ENCODE measurements at places on chromosomes 2 and 18. TPM values are rescaled to one million over a fixed set of nuclear protein-coding genes. Genes with fewer than 3 reads are reported as not detected.

The AKAIN1 gene
- total RNA-seq, result not detected

- DNase-seq, result peak; percentile 43
Observed at GRCh38 chr2:69755862-69756467, 14.0 kb downstream of the ANXA4 start.

DNA sequence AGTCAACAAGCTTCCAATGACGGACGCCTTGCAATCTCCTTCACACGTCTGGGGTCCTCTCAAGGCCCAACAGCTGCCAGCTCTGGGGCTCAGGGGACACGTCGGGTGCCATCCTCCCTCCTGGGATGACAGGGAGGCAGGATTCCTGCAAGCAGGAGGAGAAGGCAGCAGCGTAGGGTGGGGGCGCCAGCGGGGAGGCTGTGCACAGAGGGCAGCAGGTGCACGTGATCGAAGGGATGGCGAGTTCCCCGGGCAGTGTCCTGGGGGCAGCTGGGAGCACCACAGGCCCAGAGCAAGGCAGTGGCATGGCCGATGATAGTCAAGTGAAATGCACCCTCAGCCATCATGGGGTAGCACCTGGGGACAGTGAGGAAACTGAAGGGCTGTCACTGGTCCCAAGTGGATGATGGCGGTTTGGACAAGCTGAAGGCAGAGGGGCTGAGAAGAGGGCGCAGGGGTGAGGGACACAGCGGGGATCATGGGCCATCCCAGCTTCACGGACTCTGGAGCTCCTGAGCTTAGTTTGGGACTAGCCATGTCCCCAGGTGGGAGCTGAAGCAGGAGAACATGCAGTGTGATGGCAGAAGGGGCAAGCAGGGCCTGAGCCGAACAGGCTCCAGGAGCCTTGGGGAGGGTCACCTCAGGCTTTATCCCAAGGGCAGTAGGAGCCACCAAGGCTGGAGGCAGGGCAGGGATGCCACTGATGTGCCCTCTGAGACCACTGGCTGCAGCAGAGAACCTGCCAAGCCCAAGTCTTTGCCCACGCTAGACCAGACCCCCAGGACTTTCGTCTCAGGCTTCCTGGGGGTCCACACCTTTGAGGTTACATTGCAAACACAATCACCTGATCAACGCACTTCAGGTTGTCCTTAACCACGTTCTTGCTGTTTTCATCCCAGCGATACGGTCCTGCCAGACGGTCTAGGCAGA lies 16.3 kb upstream of the SNED1 start:
- DNase-seq, result no peak

DNA sequence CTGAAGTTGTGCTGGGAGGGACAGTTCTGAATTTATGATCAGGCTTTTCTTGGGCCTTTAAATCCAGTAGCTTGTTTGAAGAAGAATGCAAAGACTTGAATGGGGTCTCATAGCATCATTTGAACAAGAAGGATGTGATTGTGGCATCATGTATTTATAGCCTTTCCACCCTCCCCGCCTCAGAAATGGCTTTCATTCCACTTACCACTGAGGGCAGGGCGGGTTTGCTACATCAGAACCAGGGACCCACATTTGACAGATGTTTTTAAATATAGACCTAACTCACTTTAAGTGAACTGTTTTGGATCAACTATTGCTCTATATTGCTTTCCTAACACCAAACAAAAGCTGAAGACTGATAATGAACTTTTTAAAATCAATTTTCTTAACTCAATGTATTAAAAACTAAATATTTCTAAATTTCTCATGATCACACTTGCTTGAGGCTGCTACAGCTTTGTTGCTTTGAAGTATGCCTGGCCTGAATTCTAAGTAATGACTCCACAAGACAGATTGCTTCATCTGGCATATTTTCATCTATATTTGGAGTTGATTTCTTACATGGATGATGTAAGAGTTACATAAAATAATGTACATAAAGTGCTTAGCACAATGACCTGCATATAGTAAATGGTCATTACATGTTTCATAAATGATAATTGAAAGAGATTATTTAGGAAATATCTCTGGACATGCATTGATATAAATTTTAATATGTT lies 1552.9 kb upstream of the SLC39A10 start:
- no peak for DNase-seq

DNA sequence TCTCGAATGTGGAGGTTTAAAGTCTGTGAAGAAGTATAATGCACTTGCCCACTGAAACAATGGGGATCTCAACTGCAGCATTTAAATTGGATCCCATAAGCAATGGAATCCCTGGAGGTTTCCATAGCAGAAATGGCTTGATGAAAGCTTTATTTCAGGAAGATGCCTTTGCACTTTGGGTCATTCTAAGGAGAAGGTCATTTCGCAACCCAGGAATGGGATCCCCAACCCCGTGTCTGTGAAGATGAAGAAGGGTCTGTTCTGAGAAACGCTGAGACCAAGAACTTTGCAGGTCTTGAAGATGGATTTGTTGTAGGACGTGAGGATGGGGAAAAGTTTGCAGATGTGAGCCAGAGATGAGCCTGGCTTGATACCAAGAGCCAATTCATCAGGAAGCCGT lies 1.8 kb upstream of the KCNG3 start:
- no peak for DNase-seq

DNA sequence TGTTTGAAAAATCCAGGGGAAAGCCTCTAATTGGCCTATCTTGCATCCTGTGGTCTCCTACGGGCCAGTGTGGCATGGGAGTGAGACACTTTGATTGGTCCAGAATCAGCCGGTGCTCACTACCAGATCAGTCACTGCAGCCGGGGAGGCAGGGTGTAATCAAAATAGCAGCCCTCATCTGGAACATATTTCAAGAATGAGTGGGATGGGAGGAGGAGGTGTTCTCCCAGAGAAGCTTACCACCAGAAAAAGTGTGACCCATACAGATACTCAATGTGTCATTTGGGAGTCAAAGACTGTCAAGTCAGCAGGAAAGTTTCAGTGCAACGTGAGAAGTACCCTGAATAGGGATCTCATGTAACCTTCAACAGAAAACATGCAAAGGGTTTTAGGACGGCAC lies 393.9 kb upstream of the SLC14A2 start:
- no peak for DNase-seq

The COL4A3 gene
- not detected for total RNA-seq

DNA sequence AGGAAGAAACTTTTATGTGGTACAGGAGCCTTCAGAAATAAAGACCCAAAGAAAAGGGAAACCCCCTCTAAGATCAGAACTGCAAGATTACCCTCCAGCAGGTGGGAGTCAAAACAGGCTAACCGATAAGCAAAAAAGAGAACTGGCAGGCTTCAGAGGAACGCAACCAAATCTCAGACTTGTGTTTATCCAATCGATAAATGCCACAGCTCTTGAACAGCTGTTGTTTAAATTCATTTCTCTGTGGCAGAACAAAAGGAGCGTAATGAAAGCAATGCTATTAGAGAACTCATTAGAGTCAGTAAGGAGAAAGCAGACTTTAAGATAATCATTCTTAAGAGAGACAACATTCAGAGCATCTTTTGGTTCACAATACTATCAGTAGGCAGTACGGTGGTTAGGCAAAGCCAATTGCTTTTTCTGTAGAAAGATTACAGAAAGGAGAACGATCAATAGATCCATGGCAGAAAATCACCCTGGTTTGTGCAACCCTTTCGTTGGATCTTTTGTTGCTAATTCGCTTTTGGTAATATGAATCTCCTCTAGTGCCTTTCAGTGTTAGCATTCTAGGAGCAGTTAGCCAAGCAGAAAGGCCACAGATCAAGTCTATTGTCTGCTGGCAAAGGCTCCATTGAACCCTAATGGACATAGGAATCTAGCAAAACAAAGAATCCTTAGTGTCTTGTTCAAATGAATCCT lies 476.4 kb upstream of the CHST9 start:
- DNase-seq, result no peak

The BMPR2 gene
- total RNA-seq, result 13.3 TPM

- DNase-seq, result no peak
Observed at GRCh38 chr2:230717600-230717999, 5.0 kb downstream of the CAB39 start.

DNA sequence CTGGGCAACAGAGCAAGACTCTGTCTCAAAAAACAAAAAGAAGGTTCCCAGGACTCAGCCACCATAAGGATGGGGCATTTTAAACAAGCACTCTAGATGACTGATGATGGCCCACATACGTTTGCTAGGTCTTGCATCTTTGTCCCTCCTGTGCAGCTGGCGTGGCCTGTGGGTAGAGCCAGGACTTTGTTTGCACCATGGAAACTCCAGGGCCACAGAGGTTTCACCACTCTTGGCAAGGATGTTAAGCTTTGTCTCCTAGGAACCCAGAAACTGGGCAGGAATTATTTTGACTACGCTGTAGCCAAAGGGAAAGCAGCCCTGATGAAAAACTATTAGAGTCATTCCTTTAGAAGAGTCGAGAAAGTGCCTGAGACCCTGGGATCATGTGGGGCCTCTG lies 75.3 kb upstream of the STPG4 start:
- peak; percentile 19 for DNase-seq

GRCh38 chr2:9779596-9780264 lies 63.5 kb upstream of the TAF1B start:
- no peak for DNase-seq

- no peak for DNase-seq
Observed at GRCh38 chr2:159154366-159154765, 132.1 kb downstream of the WDSUB1 start.

DNA sequence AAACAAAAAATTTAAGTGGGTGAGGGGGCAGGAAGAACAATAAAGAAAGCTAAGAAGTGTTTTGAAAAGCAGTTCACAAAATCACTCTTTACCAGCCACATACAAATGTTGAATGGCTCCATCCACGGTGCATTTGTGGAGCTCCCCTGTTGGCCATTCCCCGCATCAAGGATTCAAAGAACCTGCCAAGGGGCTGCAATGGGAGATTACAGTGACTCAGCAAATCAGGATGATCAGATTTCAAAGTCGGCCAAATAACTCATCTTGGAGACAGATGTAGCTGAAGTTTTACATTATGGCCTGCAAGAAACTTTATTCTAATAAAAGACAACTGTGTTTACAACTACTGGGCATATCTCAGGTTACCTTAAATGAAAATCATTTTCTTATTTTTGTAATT lies 26.9 kb downstream of the COL4A3 start:
- DNase-seq, result peak; percentile 24

DNA sequence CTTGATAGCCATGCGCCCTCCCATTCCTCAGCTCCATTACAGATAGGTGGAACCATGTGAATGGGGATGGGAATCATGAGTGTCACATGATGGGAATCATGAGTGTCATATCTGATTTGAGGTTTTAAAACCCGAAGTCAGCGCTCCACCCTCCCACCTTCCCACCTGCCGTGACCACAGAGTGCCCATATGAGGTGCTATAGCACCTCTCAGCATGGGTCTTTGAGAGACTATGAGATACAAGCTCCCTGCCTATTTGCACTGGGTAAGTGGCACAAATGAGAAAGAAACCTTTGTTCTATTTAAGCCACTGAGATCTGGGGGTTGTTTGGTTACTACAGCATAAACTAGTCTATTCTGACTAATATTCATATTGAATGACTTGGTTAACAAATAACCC lies 78.5 kb upstream of the PTPRM start:
- DNase-seq, result no peak

DNA sequence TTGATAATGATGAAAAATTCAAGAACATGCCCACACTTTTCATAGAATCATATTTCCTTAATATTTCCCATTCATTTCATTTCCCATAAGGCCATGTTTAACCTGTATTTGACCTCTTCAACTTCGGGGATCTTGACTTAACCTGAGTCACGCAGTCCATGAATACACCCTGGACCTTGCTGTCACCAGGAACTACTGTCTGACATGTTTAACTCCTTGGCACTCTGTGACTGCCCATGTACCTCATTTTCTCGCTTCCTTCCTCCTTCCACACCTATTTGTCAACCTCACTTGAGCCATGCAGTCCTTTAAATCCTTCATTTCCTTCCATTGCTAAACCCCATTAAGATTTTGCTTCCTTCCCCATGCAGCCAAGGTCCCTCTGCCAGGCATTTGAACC lies 16.3 kb downstream of the ABCB11 start:
- DNase-seq, result no peak

Data from H4 (cell line).